ENCODE measurements at places on chromosomes 5 and 9. TPM values are rescaled to one million over a fixed set of nuclear protein-coding genes. Genes with fewer than 3 reads are reported as not detected.

- peak; percentile 80 for DNase-seq
Observed at GRCh38 chr9:135478829-135479468, 633 bp upstream of the PPP1R26 start.

GRCh38 chr5:170345971-170346370, 43.2 kb downstream of the KCNMB1 start:
- no peak for DNase-seq

GRCh38 chr9:2765250-2765880, 48.1 kb downstream of the KCNV2 start:
- no peak for DNase-seq

Gene FAM163B
- polyA plus RNA-seq: 2.0 TPM

Gene PKD2L2
- polyA plus RNA-seq: 0.18 TPM

Gene KCNV2
- polyA plus RNA-seq: not detected

Gene ZBTB43
- 7.5 TPM for polyA plus RNA-seq

Data from right cardiac atrium (tissue), 5 donors.